ENCODE measurements at places on chromosomes 11 and 22. TPM values are rescaled to one million over a fixed set of nuclear protein-coding genes. Genes with fewer than 3 reads are reported as not detected.

Gene DDTL
- total RNA-seq, result 0.92 TPM

Gene NELL1
- total RNA-seq, result not detected

Gene CDC45
- 3.1 TPM for total RNA-seq

Gene PGM2L1
- 3.0 TPM for total RNA-seq

Gene ATG13
- 75.1 TPM for total RNA-seq

Gene OR2D2
- 0.18 TPM for total RNA-seq

Gene FRMD8
- 27.3 TPM for total RNA-seq

Gene OR8G1
- not detected for total RNA-seq

Gene CRELD2
- total RNA-seq, result 123 TPM

Gene HPX
- total RNA-seq, result 0.46 TPM

Gene GPR83
- under 0.01 TPM for total RNA-seq

Gene CBLIF
- total RNA-seq, result not detected

Gene IL10RA
- total RNA-seq, result not detected

Gene MAP6
- total RNA-seq, result 1.4 TPM

Gene IGLL1
- total RNA-seq, result not detected

Gene MCAT
- total RNA-seq, result 8.4 TPM

Gene KCNJ1
- total RNA-seq, result not detected

Gene LDHAL6A
- total RNA-seq, result not detected

Gene ACRV1
- not detected for total RNA-seq

Gene MOGAT2
- not detected for total RNA-seq

Measured in smooth muscle cell of bladder (primary cell).